ENCODE measurements at places on chromosomes 1 and 21.

DNA sequence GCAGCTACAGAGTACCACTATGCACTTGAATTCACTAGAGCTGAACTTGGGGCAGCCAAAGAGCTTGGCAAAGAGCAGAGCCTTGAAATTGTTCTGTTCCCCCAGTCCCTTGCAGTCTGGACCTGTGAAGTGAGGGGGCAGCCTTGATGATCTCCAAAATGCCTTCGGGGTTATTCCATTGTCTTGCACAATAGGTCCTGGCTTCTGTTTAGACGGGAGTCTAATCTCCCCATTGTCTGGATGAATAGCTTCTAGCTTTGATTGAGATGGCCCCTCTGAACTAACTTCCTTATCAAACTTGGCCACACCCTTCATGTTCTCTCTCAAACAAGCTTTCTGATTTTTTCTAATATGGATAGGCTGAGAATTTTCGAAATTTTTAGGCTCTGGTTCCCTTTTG lies 72.6 kb downstream of the PGM1 start:
- DNase-seq: no peak

DNA sequence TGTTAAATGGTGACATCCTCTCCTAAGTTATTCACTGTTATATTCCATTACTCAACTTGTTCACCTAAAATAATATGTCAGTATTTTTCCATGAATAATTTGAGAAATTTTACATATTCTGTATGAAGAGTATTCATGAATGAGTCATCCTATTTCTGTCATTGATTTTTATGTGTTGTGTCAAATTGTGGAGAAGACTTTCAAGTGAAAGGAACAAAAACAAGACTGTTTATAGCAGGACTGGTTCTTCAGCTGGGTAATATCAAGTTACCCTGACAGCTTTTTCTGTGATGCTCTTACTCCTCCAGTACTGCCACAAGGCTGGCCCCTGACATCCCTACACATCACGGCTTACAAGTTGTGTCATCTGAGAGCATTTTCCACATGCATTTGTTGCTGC lies 847.7 kb downstream of the NCAM2 start:
- DNase-seq: no peak

DNA sequence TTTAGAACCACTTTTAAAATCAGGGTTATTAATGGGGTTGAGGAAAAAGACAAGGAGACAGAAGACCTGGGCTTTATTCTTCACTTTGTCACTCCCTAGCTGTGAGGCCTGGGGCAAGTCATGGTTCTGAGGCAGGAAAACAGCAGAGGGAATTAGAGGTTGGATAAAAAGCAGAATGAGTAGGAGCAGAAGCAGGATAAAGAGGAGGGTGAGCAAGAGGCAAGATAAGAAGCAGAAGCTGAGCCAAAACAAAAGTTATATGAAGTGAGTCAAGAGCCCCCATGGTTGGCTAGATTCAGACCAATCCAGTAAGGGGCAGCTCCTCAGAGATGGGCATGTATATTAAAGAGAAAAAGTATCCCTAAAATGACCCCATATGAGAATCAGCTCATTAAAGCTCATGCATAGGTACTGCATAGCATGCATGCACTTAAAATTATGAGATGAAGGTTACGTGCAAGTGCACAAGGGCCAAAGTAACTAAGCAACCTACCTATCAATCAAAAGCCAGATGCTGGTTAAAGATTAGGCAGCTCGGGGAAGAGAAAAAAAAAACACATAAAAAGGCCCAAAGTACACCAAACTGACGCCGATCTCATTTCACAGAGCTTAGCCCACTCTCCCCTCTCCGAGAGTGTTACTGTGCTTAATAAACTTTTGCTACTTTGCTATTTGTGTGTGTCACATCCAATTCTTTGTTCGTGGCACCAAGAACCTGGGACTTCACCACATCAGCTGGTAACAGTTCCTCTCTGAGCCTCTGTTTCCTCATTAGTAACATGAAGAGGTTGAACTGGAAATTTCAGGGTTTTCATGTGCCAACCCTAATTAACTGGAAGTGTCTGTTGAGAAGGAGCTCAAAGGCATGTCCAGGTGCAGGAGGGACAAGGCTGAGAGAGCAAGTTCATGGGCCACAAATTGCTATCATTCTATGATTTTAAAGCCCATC lies 2.2 kb downstream of the AVPR1B start:
- DNase-seq: no peak

GRCh38 chr1:109495738-109496137 lies 1.8 kb downstream of the CYB561D1 start:
- DNase-seq: no peak

- DNase-seq: no peak
Measured at GRCh38 chr1:42490237-42490636, 27.2 kb downstream of the CCDC30 start.

DNA sequence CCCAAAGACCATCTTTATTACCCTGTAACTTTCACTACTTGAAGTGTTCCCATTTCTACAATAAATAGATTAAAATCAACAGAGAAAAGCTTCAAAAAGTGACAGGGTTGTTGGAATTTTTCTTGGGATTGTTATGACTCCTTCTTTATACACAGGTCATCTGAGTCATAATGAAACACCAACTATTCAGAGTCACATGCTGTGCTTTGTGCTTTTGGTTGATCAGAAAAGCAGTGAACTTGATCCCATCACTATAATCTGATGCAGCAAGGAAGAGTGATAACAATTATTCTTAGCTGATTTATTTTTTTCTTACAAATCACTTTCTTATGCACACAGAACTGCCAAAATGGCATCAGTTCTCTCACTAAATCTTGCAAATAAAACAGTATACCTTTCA lies 422.9 kb downstream of the PTBP2 start:
- no peak for DNase-seq

DNA sequence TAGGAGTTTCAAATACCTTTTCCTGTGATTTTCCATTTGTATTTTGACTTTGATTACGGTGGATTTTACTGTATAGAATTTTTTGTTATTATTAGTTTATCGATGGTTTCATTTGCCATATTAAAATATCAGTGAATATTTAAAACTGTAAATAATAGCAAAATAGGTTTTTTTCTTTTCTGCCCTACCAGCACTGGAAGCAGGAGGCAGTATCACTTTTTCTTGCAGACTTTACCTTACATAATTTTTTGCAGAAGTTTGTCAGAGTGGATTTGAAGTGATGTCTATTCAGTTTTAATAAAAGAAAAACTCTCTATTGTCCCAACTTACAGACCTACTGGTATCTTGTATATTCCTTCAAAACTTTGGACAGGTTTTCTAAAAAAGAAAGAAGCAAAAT lies 213.6 kb downstream of the CENPF start:
- no peak for DNase-seq

DNA sequence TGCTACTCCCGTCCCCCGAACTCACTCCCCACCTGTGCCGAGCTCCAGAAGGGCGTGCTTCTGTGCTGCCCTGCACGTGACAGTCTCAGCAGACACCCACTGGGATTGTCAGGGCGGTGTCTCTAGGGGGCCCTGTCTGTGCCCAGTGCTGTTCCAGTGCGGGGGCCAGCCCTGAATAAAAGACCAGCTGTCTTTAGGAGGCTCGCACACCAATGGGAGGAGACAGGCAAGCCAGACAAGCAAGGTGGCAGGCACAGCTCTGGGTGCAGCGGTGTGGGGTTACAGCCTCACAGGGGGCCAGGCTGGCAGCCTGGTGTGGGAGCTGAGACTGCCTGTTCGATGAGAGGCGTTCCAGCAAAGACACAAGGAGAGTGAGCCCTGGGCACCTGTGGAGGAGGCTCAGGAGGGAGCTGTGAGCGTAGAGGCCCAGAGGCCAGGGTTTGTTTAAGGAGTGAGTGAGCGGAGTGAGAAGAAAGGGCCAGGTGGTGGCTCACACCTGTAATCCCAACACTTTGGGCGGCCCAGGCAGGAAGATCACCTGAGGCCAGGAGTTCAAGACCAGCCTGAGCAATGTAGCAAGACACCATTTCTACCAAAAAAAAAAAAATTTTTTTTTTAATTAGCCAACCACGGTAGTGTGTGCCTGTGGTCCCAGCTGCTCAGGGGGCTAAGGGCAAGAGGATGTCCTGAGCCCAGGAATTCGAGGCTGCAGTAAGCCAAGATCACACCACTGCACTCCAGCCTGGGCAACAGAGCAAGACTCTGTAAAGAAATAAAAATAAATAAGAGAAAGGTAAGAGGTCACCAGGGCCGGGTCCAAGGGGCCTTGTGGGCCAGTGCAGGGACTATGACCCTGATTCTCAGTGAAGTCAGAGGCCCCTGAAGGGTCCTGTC lies 48.2 kb upstream of the ARHGEF16 start:
- DNase-seq: no peak

DNA sequence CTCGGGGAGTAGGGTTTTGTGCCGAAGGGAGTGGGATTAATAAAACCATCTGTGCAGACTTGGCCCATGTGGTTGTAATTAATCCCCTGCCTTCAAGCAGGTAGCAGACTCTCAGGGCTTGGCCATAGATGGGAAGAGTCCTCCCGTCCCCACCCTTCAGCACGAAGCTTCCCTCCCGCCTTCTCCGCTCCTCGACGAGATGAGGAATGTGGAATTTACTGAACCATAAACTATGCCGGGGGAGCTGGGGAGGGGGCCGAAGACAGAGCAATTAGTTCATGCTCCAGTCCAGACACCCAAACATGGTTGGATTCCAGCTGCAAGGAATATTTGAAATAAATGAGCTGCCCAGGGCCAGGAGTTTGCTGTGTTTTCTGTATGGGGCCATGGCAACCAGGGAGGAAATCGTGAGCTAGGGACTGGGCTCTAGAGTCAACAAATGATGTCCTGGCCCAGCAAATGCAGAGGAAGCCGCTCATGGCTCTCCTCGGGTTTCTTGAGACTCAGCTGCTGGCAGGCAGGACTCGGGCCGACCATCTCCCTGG lies 78.8 kb downstream of the SPSB1 start:
- no peak for DNase-seq

DNA sequence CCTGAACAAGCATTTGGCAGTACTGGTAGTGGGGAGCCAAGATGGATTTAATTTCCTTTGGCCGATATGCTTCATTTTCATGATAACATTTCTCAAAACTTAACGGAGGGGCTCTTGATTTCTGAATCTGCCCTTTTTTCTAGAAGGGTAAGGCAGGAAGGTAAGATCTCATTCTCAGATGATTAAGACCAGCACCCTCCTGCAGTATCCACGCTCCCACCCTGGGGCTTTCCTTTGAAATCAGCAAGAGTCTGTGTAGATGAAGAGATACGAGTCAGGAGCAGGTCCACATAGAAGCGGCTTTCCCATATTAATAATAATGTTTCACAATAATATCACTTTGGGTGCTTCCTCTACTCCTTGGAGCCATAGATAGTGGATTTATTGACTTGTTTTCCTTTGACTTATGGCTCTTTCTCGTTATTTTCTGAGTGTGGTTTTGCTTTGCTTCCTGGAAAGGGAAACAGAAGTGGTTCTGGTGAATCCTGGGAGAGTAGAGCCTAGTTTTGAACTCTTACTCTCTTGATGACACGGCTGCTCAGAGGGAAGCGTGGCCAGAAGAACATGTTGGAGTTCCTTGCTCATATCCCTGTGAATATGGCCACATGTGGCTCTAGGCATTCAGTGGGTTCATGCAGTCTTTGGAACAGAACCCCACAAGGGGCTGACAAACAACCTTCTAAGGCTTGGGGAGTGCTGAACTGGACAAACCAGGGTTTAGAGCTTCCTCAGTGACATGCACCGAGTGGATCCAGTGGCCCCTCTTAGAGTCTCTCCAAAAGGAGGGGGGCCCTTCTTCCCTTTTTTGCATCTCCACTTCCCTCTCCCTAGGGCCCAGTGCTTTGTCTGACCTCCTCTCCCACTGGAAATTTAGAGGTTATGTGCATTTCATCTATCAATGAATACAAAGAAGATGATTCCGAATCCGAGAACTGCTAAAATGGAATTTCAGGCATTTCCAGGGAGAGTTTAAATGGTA lies 195.7 kb downstream of the DYRK1A start:
- DNase-seq: no peak

GRCh38 chr1:234676103-234676594 lies 66.2 kb upstream of the IRF2BP2 start:
- DNase-seq: peak; percentile 31

GRCh38 chr21:28548291-28548690 lies 444.4 kb downstream of the LTN1 start:
- DNase-seq: no peak

DNA sequence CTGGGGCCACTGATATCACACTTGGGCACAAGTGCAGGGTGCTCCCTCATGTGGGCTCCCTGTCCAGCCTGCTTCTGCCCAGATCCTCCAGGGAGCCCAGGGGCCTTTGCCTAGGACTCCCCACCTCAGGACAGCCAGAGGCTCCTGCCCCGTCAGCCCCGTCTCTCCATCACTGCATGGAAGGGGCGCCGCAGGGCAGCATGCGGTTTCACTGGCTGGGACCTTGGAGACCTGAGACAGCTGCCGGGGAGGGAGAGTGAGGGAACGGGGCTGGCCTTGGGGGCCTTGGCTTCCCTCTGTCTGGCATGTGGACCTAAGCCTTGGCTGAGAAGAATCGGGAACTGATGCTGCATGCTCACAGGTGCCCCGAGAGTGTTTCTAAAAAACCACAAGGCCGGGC lies 46.5 kb downstream of the KCNAB2 start:
- no peak for DNase-seq

DNA sequence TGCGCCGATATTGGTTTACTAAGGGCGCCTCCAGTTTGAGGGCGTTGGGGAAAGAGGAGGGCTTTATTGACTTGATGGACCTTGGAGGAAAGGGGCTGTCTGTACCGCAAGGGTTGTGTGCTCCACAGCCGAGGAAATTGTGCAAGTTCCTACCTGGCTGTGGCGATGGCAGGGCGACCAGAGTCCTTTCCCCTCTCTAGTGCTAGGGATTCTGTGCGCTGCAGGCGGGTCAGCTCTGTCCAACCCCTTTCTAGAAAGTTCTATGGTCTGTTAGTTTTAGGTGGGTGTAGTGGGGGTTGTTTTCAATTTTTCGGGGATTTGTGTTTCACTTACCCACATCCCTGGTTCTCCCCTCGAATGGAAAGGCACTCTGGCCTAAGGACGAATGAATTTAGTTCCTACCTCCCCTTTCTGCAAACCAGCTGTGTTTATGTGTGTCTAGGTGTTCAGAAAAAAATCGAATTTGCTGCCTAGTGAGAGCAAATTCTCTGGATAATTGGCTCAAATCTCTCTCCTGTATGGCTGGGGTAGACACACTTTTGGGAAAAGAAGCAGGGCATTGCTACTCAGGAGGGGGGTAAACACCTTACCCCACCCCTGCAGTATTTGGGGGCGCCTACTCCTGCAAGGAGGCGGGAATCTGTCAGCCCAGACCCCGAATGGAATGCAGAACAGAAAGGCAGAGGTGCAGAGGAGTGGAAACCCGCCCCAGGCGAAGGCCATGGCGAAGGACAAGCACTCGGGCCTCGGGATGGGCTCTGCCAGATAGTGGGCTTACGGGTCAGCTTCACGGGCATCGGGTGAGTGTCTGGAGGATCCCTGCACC lies 2.0 kb downstream of the DMBX1 start:
- DNase-seq: no peak
